Pons (tissue), 1 donor: ENCODE measurements at places on chromosomes 12 and 14.

- DNase-seq = peak; percentile 75
These were observed 57.6 kb downstream of the BRMS1L start for GRCh38 chr14:35883677-35884293.

DNA sequence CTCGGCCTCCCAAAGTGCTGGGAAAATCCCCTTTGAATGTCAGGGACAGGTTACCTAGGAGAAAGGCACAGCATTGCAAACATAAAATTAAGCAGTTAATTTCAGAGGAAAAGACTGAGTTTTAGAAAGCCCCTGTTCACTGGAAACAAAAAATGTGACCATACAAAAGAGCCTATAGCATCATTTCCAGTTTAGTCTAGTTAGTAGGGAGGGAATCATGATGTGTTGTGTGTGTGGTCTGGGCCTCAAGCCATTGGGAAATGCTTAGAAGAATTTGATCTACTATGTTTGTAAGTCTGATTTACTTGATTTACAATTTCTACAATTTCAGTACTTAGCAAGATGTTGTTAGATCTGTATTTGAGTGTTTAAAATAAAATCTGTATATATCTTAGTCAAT is 47.1 kb upstream of the RERG start:
- DNase-seq = no peak

DNA sequence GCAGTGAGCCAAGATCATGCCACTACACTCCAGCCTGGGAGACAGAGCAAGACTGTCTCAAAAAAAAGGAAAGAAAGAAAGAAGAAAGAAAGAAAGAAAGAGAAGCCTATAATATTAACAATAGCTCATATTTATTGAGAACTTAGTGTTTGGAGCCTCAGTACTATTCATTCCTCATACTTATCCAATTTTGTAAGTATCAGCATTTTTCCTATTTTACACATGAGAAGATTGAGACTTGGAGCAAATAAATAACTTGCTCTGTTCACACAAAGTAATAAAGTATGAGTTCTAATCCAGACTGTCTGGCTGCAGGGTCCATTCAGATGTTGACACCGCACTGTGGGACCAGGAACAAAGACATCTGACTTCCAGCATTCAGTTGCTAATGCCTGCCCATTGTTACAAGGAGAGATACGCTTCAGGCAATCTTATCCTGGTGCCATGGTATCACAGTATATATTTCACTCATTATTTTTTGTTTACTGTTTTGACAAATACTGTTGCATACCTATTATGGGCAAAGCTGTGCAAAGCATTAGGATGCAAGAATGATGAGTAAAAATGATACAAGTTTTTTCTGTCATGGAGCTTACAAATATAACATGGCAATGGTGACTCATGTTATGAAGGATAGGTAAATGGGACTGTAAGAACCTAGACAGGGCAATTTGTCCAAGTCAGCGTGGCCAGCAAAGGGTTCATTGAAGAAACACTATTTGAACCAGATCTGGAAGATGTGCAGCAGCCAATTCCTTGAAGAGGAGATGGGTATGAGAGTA is 21.4 kb upstream of the TMTC2 start:
- no peak for DNase-seq

GRCh38 chr14:81406863-81407262 is 6.7 kb upstream of the STON2 start:
- no peak for DNase-seq

- no peak for DNase-seq
These were observed 174.3 kb downstream of the ACSS3 start for GRCh38 chr12:81252228-81252627.

DNA sequence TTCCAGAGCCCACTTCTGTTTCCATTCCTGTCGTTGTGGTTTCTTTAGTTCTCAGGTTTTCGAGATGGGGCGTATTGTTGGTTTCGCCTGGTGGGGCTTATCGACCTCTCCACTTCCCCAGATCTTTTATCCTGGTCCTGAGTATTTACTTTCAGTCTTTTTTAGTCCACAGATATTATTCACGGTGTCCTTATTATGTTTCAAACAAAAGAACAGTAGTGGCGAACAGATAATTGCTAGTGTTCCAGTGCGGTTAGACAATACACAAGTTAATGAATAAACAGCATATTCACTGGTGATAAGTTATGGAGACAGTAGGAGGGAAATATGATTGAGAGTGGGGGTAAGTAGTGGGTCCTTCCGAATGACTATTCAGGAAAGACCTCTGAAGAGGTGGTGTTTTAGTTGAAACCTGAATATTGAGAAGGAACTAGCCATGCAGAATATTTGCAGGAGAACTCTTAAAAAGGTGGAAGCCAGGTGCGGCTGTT is 668 bp downstream of the TMEM260 start:
- no peak for DNase-seq
